ENCODE measurements at places on chromosomes 11 and 22.
A peak's percentile ranks its signal among the peaks of the same experiment; 100 is the strongest.

- ATAC-seq: peak; percentile 17
These were observed 57.6 kb downstream of the TSPAN18 start for GRCh38 chr11:44784436-44784760.

GRCh38 chr11:123973816-123974215 is 3.8 kb downstream of the OR10S1 start:
- no peak for ATAC-seq

GRCh38 chr11:26753723-26754504 is 32.1 kb upstream of the SLC5A12 start:
- peak; percentile 78 for ATAC-seq

DNA sequence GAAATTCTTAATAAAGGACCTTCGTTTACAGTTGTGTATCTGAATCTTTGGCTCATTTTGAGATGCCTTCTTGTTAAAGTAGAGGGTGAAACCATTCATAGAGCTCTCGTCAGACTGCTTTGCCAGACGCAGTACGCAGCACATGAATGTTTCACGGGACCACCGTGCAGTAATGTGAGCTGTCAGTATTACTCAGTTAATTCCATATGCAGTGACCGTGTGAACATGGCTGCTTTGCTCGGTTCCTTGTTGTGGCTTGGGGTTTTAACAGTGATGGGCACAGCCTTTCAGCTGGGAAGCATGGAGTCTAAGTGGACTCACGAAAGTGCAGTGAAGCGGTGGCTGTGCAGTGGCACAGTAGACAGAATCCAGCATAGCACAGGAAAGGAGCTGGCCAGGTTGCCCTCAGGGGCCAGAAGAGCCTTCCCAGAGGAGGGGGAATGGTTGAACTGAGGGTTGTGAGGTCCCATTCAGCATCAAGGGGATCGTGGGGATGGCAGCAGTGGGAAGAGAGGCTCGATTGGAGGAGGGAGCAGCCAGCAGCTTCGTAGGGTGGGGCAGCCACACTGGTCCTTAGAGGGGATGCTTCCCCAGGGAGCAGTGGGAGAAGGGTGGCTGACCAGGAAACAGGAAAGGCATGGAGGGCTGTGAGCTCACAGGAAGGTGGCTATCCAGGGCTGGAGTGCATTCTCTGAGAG is 31.4 kb downstream of the PPFIA1 start:
- ATAC-seq: no peak

GRCh38 chr22:44735518-44736428 is 16.6 kb upstream of the ARHGAP8 start:
- peak; percentile 23 for ATAC-seq

DNA sequence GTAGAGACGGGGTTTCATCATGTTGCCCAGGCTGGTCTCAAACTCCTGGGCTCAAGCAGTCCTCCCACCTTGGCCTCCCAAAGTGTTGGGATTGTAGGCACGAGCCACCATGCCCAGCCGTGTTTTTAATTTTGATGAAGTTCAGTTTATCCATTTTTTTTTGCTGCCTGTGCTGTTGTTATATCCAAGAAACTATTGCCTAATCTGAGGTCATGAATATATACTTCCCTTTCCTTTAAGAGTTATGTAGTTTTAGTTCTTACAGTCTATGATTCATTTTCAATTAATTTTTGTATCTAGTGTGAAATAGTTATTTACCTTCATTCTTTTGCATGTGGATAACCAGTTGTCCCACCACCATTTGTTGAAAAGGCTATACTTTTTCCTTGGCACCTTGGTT is 50.3 kb upstream of the SORL1-AS1 start:
- ATAC-seq: no peak

DNA sequence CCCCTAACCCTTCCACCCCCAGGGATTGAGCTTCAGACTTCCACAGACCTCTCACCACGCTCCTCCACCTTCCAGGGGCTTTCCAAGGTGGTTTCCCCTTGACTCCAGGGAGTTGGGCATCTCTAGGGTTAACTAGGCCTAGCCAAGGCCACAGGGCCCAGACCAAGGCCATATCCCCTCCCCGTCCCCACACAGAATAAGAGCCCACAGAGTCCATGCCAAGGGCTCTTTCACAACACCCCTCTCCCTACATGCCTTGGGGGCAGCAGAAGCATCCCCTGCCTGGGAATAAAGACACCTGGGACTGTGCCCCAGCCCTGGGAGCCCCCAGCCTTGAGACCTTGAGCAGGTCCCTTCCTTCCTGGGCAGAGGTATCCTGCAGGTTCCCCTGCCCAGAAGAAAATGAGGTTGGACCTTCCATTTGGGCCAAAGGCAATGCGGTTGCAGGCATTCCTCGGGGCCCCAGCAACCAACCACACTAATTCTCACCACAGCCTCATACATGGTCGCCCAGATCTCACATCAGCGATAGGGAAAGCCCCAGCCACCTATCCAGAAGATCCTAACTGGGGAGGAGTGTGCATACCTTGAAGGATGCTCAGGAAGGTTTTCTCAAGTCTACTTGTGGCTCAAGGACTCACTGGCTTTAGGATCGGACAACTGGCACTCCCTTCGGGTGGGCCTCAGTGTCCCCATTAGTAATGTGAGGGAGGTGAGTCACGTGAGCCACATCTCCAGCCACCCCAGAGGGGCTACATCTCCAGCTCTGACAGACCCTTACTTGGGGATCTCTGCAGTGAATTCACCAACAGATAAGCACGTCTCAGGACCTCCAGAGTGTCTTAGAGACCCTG is 1.7 kb downstream of the GDPD5 start:
- ATAC-seq: no peak

GRCh38 chr22:41565403-41566054 is 4.7 kb downstream of the CSDC2 start:
- peak; percentile 65 for ATAC-seq

GRCh38 chr11:68872216-68873003 is 30.7 kb upstream of the CPT1A start:
- no peak for ATAC-seq

- no peak for ATAC-seq
These were observed 73.8 kb downstream of the C11orf58 start for GRCh38 chr11:16812274-16812673.

DNA sequence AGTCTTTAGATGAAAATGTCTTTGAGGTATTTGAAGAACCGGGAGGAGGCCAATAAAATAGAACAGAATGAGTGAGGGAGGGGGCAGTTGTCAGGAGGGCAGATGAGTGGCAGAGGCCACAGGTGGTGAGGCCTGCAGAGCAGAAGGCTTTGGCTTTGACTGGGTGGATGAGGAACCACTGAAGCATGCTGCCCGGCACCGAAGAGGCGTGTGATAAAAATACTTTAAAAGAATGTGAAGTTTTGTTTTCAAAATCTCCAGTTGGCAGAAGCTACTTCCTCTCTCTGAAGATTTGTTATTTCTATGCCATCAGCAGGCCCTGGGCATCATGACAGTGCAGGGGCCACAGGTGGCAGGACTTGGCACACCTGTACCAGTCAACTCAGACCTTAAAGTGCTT is 6.3 kb downstream of the MS4A12 start:
- ATAC-seq: no peak

- no peak for ATAC-seq
These were observed 217.3 kb upstream of the MTNR1B start for GRCh38 chr11:92752122-92752521.

GRCh38 chr11:14902650-14903350 is 10.8 kb upstream of the CYP2R1 start:
- ATAC-seq: no peak

DNA sequence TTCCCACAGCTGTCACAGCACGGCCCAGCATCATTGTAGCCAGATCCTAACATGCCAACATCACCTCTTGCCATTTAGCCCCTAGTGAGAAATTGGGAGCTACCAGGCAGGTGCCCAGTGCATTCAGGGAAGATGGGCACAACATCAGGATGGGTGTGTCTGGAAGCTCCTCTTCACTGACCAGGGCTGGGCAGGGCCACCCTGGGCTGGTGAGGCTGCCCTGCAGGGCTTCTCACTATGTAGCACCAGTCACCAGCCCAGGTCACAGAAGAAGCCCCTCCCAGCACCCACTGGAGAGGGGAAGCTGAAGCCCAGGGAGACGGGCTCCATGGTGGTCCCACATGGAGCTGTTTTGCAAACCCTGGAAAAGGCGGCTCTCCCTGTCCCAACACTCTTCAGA is 13.9 kb downstream of the ZNF74 start:
- no peak for ATAC-seq

DNA sequence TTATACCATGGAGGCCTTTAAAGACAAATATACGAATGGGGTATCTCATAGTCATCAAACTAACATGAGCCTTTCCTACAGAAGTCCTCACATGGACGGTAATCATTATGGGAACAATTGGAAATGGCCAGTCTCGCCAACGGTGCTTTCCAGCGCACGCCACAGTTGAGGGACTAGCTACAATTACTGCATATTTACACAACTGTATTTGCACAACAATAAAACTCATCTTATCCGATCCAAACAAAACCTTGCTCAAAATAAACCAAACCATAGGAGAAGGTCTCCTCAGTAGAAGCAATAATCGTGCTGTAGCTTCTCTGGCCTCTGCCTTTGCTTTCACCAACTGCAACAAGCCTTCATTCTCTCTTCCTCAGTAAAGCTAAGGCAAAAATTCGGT is 5.9 kb downstream of the CADM1 start:
- ATAC-seq: no peak

- ATAC-seq: no peak
These were observed 11.8 kb upstream of the MAPK11 start for GRCh38 chr22:50281957-50282356.

DNA sequence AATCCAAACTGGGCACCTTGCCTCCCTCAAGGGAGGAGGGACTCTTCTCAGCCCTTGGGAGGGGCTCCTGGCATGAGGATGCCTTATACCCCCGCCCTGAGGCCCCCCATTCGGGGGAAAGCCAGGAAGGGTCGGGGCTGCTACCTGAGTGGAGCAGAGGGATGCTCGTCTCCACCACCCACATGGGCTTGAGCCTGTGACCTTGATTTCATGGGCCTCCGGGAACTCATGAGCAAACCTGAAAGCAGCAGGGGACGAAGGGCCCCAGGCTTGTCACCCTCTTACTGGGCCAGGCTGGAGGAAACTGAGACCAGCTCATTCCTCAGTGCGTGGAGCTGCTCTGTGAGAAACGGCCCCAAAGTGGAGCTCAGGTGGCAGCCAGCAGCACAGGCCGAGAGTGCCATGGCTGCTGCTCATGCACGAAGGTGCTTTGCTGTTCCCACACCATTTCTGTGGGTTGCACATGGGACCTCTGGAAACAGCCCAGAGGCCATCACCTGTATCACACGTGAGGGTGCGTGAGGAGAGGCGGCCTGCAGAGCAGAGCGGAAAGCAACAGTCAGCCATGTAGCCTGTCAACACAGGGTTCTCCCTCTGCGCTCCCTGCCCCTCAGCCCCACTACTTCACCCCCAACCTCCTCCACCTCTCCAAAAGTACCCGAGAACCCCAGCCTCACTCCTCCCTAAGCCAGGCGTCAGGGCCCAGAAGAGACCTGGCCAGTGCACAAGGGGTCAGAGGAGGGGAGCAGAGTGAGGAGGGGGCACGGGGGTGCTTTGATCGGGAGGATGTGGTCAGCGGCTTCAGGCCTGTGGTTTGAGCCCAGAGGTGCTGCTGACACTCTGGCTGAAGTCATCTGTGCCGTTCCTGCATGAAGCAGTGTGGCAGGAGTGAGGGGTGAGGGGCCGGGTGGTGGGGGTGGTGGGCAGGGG is 14.1 kb upstream of the IL2RB start:
- ATAC-seq: no peak

DNA sequence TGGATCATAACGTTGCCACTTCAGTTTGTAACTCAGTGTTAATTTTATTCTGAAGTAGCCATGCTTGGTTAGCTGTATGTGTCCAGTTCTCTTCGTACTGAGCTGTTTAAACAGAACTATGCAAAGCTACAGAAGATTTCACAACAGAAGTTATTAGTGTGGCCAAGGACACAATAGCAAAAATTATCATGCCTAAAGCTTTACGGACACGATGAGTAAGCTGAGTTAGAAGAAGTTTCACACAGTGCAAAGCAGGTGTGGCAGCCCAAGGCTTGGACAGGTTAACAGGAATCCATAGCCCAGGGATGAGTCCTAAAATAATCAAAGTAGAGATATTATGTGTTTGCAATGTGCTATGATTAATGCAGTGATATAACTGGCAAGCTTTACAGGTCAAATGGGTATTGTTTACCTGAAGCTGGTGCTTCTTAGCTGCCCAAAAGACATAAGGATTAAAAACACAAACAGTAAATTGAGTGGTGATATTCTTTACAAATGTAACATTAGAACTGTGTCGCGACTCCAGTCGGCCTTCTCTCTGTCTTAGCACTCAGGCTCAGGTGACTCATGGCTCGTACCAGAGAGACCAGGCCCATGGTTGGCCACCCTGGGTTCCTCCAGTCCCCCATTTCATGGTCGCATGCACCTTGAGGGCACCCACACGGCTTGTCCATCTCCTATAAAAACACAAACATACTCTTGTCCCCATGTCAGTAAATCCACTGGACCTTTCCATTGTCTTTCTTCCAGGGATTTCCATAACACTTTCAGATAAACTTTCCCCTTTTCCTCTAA is 35.5 kb upstream of the NCAM1 start:
- no peak for ATAC-seq

GRCh38 chr22:43823911-43824665 is 12.0 kb upstream of the EFCAB6 start:
- no peak for ATAC-seq

GRCh38 chr11:64206457-64207255 is at the start of gene FERMT3:
TSS of gene FERMT3 (plus strand) at chr11:64206721. CDS start at chr11:64207365, 644 bp downstream.
- ATAC-seq: no peak

GRCh38 chr11:2483426-2483825 is 38.6 kb downstream of the KCNQ1 start:
- ATAC-seq: no peak

GRCh38 chr11:100978442-100978841 is 151.2 kb downstream of the PGR start:
- no peak for ATAC-seq

DNA sequence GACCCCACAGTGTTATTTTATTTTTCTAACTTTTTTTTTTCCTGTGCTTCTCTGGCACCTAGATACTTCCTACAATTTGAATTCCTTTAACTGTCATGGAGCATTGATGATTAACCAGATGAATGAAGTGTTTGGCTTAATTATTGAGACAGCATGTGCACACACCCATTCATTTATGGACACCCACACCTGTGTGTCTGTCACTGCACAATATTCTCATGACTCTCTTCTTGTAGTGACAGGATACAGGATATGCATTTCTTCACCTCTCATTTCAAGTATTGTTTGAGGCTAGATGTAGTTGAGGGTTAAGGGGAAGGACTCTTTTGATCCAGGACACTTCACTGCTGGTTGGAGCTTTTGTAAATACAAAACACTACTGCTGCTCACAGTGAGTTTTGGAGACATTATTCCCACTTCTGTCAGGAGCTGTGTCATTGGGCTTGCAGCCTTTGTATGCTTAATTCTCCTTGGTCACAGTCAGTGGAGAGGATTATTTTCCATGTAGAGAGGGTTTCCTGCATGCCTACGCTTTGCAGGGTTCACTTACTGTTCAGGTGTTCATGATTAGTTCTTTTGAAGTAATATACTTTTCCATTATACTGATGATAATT is 33.5 kb downstream of the SPECC1L start:
- no peak for ATAC-seq

GRCh38 chr11:109735128-109735527 is 313.1 kb downstream of the C11orf87 start:
- no peak for ATAC-seq

GRCh38 chr11:46391578-46392420 is at the start of gene CHRM4:
TSS of gene CHRM4 (minus strand) at chr11:46391776. CDS start at chr11:46386557, 5,219 bp downstream.
- no peak for ATAC-seq

All from gastroesophageal sphincter (tissue), 4 donors.